ENCODE measurements at places on chromosomes 7 and 10.

DNA sequence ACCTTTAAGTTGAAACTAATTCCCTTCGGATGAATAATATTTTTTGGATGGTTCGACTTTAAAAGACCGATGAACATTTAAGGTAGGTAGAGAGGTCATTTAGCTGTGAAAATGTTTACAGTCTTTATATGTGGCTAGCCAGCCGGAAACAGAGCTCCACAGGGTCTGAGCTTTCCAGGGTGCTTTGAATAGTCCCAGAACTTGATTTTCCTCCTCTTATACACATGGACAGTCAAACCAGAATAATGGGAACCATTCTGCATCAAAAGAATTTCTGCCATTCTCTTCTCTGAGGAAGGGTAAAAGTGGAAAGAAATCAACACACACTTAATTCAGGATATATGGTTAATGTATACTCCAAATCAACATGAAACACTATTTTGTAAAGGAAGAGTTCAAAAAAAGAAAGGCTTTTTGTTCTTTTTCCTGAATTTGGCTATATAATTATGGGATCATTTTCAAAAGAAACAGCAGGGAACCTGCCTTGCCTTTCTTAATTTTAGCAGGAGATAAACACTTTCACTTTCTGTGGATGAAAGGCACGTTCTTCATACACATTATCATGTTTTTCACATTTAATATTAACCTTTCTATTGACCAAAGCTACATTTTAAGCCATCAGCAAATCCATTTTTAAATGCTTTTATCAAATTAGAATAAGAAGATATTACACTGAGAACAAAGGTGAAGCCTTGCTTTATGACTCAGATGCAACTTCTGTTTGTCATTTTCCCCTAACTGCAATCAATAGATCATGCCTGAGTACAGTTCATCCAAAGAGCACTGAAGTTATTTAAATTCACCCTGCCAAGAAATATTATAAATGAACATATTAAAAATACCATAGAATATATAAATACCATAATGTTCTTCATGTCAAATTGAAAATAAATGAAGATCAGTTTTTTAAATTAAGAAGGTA lies 307.3 kb downstream of the THSD7A start:
- DNase-seq: no peak

DNA sequence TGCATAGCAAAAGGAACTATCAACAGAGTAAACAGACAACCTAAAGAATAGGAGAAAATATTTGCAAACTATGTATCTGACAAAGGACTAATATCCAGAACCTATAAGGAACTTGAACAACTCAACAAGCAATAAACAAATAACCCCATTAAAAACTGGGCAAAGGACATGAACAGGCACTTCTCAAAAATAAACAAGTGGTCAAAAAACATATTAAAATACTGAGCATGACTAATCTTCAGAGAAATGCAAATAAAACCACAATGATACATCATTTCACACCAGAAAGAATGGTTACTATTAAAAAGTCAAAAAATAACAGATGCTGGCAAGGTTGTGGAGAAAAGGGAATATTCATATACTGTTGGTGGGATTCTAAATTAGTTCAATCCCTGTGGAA lies 17.1 kb downstream of the MAGI2 start:
- DNase-seq: no peak

GRCh38 chr10:78642269-78642816 lies 426.4 kb upstream of the ZMIZ1 start:
- no peak for DNase-seq

DNA sequence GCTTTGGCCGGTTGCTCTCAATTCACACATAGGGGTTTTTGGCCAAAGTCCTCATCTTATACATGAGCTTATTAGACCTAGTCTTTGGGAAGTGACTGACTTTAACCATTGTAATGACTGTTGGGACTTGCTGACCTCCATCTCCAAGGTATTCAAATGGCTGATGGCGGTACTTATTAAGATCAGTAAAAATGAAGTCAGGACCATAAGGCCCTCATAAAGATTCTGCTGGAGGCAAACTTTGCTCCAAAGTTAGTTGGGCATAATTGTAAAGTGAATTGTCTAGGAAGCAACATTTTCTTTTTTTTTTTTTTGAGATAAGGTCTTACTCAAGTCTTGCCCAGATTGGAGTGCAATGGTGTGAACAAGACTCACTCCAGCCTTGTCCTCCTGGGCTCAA lies 76.3 kb upstream of the MKLN1 start:
- no peak for DNase-seq

GRCh38 chr10:23432166-23432565 lies 6.7 kb upstream of the OTUD1 start:
- DNase-seq: no peak

DNA sequence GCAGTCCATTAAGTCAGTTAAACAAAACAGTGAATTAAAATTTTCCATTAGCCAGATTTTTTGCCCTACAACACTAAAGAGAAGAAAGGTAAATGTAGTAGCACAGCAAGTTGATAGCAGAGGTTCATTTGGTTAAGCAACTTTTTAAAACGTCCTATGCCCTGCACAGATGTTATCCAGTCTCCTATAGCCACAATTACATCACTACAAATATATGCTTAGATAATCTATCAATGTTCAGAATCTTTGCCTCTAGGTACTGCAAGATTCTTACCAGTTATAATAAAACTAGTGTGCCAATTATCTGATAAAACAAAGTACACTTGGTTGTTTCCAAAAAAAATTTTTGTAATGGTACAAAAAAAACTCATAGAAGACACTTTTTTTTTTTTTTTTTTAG lies 175.5 kb upstream of the MYO3A start:
- no peak for DNase-seq

DNA sequence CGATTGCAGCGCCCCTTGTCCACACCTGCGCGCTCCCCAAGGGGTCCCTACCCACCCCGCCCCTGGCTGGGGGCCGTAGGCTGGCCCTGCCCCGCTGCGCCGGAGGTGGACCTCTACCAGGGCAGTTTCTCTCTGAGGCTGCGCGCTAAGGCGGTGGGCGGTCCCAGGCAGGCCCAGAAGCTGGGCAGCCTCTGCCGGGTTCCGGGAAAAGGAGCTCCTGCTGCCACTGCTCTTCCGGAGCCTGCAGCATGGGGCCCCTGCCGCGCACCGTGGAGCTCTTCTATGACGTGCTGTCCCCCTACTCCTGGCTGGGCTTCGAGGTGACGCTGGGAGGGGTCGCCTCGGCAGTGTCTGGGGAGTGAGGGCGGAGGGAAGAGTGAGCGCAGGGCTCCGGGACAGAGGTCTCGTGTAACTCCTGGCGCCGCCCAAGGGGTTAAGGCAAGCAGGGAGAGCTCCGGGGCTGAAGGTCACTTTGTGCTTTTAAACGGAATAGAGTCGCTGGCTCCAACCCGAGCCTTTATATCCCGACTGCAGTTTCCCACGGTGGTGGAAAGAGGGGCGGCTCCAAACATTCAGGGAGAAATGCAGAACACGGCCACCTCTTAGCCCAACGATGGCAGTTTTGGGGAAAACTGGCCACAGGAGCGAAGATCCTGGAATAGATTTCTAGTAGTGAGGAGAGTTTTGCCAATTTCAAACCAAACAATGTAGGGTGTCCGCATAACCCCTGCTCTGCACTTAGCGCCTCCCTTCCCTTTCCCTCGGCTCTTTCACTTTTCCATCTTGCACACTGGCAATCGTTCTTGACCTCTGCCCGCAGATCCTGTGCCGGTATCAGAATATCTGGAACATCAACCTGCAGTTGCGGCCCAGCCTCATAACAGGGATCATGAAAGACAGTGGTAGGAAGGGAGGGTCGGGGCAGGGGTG lies at the start of gene GSTK1:
Gene GSTK1 (plus strand): TSS at position 176 of the 930 bp plus-strand sequence. CDS start 73 bp downstream, at position 249.
- DNase-seq: peak; percentile 67

GRCh38 chr10:87913156-87913921 lies 49.9 kb downstream of the PTEN start:
- no peak for DNase-seq

DNA sequence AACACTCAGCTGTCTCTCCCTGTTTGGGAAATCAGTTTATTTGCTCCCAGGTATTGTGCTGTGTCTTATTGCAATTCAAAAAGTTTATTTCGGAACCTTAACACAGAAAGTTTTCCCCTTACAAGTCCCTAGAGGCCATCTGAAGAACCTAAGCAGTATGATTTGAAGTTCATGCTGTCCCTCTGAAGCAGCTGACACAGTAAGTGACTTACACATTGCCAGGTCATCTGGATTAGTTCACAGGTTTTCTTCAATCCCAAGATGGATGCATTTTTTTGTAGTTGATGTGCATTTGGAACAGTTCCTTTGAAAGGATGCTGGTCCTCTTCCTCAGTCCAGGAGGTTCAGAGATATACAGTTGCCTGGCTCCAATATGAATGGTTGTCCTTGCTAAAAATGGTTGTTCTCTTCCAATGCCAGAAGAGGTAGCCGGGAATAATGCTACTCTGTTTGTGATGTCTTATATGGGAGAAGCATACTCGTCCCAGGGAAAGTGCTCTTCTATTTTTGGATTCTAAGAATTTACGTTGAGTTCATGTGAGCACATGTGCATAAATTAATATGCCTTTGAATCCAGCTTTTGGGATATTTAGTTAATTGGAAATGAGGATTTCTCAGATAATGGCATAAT lies 183.5 kb upstream of the PHYHIPL start:
- DNase-seq: no peak

GRCh38 chr7:55185941-55186609 lies 167.3 kb downstream of the EGFR start:
- DNase-seq: no peak

DNA sequence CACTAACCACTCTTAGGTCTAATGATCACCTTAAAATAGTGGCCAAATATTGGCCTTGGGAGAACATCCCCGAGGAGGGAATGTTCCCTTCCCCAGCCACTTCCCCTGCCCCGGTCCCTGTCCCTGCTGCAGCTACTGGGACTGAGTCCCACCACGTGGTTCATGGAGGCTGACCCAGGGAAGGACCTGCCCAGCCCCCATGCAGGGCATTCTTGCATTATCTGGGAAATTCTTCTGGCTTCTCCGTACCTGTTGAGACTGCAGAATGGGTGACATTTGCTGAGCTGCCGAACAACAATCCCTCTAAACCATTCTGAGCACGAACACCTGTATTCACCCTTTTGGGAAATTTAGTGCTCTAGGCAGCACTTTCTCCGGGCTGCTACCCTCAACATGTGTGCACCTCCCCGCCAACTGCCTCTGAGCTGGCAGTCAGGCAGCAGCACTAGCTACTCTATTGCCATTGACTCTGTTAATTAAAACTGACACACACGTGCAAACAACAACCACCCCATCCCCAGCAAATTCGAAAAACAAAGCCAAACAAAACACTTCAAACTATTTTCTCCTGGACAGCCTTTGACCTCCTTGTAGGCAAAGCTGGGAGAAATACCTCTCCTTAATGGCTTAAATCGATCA lies 567.4 kb upstream of the MKI67 start:
- DNase-seq: no peak

- no peak for DNase-seq
Measured at GRCh38 chr7:29113384-29114102, 32.8 kb downstream of the CPVL start.

DNA sequence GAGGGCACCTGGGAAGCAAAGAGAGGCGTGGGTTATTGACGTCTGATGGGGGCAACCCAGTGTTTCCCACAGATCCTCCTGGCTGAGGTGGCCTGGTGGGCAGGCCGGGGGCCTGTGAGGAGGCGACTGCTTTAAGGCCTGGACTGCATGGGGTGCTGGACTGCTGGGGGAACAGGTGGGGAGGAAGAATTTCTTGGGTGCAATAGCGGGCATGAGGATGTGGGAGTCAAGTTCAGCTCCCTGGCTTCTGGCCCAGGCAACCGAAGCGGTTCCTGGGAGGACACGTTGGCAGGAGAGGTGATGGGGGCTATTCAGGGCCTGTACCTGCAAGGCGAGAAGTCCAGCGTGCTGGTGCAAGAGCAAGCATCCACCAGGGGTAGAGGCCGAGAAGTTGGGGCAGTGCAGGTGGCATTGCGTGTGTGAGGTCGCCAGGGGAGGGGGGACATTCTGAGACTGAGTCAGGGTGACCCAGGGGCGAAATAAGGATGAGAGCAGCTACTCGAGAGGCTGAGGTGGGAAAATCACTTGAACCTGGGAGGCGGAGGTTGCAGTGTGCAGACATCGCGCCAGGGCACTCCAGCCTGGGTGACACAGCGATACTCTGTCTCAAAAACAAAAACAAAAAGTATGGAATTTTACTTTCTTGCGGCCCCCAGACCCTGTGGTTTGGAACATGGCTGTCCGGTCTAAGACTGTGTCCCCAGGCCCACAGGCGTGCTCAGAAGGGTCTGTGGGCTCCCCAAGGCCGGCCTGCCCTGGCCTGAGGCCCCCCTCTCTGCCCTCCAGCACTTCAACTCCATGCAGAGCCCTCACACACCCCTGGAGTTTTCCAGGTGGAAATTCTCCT lies 53.6 kb upstream of the ELN start:
- no peak for DNase-seq

DNA sequence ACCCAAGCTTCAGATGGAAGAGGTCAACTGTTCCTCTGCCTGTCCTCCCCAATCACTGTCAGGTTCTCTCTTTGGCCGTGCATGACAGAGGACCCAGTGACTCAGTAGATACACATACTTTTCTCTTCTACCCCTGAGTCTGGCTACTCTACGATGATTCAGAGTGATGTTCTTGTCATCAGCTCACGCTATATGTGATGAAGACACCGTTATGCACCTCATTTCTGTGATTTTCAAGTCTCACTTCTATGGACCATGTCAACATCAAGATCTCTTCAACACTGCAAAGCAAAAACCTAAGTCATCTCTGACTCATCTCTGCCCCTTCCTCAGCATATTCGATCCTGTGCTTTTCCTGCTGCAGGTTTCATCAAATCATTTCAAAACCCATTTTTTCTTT lies 76.6 kb upstream of the DGKI start:
- no peak for DNase-seq

- DNase-seq: no peak
Measured at GRCh38 chr7:100546926-100547800, 8.2 kb downstream of the AGFG2 start.

DNA sequence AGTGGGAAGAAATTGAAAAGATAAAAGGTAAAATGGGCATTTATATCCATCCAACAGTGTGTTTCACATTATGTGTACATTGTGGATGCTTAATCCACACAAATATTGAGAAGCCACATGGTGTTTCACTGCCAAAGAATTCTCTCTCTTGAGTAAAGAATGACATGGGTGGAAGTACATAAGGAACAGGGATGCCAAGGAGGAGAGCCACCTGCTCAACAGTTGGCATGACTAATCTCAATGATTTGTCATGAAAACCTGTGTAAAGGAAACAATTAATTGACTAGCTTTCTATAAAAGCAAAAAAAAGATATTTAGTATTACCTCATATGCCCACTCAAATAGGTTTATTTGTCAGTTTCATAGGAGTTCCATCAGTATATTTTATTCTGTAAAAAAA lies 43.1 kb downstream of the MAGI2 start:
- no peak for DNase-seq

GRCh38 chr10:27695706-27696105 lies 49.9 kb downstream of the MKX start:
- no peak for DNase-seq

GRCh38 chr10:112286837-112287818 lies 3.9 kb downstream of the TECTB start:
- DNase-seq: no peak

- peak; percentile 92 for DNase-seq
Measured at GRCh38 chr10:67884313-67884841, at the start of gene SIRT1. Gene SIRT1, plus strand, starts transcription at chr10:67884656. Its CDS starts 66 bp downstream, at chr10:67884722.

Measured in stimulated activated CD4-positive, alpha-beta T cell treated with anti-CD3 and anti-CD28 coated beads, Interleukin-15, amount 100 ng/mL, for 1 hour (primary cell).